Brain microvascular endothelial cell (primary cell): ENCODE measurements at places on chromosomes 1 and 21.

GRCh38 chr1:192053531-192053971, 104.7 kb upstream of the RGS18 start:
- DNase-seq = no peak

- DNase-seq = no peak
Measured at GRCh38 chr1:50110151-50110550, 1.4 kb downstream of the ELAVL4 start.

DNA sequence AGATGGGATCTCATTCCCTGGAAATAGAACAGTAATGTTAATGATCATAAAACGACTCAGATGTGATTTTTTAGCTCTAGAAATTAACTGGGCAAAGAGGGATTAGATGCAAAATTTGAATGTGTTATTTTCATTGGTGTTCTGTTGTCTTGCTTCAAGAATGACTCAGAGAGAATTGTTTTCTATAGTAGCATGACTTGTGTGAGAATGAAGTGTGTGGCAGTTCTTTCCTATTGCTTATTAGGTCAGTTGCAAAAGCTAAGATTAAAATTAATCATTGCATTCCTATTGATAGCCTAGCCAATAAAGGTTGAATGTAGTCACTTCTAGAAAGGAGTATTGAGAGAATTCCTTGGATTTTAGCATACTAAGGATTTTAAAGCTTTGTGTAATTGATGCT, 22.9 kb downstream of the SPEN start:
- DNase-seq = no peak

DNA sequence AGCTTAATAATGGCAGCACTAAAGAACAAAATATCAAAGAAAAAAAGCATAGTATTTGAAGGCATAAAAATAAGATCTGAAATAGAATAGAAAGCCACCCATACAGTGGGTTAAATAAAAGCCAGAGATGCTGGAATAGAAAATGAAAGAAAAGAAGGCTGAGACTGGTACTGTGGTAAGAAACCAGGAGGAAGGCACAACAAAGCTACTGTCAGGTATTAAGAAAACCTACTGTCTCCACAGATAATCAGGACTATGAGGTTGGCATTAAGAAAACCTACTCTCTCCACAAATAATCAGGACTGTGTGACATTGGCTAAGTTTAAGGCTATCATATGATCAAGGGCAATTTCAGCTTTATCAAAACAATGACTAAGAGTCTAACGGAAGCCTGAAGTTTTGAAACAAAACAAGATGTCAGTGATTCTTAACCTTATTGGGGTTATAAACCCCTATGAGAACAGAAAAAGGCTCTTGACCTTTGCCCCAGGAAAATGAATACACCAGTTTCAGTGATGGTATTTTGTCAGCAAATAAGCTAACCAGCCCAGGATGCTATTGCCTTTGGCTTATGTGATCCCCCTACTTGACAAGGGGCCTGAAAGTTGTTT, 24.4 kb downstream of the MCOLN2 start:
- no peak for DNase-seq

- peak; percentile 15 for DNase-seq
Measured at GRCh38 chr21:25862596-25862995, 127.8 kb downstream of the GABPA start.

DNA sequence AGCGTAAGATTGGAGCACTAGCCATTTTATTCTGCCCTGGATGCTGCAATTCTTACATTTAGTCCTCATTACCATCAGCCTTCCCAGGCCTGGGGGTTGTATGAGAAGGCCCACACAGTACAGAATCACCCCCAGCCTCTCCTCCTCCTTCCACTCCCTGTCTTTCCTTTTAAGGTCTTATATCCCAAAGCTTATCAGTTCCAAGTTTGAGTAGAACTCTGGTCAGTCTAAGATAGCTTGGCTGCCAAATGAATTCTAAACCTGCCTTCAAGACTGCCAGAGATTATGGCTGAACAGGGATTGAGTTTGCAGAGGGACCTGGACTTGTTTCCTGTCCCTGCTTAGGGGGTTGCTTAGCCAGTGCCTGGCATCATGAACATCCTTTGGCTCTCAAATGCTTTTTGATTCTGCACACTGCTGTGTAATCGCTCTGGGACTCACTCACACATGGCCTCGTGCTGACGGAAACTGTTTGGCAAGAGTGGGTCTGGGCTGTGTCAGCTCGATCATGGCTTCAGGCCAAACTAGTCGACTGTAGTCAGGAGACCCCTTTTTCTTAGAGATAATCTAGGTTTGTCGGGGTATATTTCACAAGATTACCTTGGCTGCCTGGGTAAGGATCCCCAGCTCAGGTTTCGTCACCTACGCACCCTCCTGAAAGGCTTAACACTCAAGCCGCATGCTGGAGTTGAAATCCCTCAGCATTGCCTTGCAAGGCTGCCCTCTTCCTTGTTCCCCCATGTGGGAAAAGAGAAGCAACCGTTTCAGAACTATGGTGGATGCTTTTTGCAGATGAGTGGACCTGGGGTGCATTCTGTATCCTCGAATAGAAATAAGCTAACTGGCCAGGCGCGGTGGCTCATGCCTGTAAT, 252.6 kb downstream of the NFIA start:
- no peak for DNase-seq

DNA sequence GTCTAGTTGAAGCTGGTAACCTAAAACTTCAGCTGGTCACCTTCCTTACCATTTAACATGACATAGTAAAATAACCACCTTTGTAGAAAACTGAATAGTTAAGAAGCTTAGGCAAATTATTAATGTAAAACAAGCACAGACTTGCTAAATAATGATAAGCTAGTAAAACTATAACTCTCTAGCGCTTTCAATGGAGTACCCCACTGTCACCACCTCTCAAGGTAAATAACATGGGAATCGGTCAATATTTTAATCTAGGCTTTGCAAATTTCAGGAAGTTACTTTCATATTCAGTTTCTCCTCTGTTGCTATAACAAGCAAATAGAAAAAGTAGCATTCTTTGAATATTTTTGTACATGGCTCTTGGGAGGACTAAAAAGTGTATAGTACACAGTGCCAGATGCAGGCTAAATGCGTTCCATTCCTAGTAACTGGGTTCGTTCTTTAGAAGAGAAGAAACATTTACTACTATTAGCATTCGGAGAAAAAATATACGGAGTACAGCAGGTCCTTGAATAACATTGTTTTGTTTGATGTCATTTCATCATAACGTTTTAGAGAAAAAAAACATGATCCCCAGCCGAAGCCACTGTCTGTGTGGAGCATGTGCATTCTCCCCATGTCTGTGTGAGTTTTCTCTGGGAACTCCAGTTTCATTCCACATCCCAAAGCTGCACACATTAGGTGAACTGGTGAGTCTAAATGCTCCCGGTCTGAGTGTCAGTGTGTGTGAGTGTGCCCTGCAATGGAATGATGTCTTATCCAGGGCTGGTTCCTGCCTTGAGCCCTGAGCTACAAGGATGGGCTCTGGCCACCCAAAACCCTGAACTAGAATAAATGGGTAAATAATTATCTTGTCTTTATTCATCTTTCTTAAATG, 52.5 kb downstream of the EPRS1 start:
- no peak for DNase-seq

- DNase-seq = no peak
Measured at GRCh38 chr1:156858959-156859522, at the start of gene INSRR. TSS of gene INSRR (minus strand) at chr1:156859117. CDS start at chr1:156858621, 496 bp downstream.

- DNase-seq = no peak
Measured at GRCh38 chr1:65092691-65093090, 55.3 kb upstream of the AK4 start.

- DNase-seq = no peak
Measured at GRCh38 chr1:201381130-201381529, 3.6 kb upstream of the TNNT2 start.

- DNase-seq = no peak
Measured at GRCh38 chr21:28513428-28513827, 479.2 kb downstream of the LTN1 start.

- DNase-seq = no peak
Measured at GRCh38 chr1:187527346-187527745, 698.6 kb downstream of the PLA2G4A start.

- DNase-seq = no peak
Measured at GRCh38 chr1:42956739-42957138, 1.9 kb downstream of the SLC2A1 start.

- DNase-seq = no peak
Measured at GRCh38 chr1:110763149-110763548, 88.4 kb upstream of the KCNA3 start.

DNA sequence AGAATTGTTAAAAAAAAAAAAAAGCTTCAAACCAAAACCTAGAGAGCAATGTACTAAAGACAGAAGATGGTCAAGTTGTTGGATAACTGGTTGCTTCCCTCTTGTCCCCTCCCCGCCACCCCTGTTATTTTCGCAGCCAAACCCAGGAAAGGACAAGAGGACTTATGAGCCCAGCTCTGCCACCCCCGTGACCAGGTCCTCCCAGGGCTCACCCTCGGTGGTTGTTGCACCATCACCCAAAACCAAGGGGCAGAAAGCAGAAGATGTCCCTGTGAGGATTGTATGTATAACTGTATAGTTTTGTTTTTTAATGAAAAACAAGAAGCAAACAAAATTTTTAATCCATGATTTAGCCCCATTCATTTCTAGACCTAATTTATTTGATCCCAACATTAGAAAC, 69.4 kb downstream of the VPS26C start:
- no peak for DNase-seq

DNA sequence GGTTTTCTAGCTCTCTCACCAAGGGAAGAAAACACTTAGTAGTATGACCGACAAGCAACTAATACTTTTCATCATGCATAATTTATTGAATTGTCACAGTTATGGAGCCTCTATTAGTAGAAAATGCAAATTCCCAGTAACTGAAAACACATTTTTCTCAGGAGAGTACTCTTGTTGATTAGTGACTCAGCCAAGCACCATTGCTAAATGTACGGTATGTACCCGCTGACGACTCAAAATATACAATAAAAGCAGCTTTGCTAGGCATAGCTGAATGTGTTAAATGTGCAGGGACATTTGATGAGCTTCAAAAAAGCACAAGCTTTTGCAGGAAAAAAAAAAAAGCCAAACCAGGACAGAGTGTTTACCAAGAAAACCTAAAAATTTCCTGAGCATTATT, 63.9 kb downstream of the WDR64 start:
- no peak for DNase-seq

GRCh38 chr1:234199476-234200127, 173.7 kb upstream of the COA6 start:
- no peak for DNase-seq

DNA sequence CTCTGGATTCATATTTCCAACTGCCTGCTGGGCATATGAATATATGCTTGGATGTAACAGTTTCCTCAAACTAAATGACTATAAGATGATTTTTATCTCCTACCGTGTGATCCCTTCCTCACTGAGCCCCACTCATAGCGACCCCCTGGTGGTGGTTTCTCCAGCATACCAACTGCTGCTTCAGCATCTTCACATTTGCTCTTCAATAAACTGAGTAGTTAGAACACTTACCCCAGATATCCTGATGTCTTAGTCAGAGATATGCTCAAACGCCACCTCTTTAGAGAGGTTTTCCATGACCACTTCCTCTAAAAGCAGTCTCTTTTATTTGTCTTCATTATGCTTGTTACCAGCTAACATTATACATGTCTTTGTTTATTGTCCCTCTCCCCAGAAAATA, 10.2 kb upstream of the HNRNPR start:
- DNase-seq = no peak

DNA sequence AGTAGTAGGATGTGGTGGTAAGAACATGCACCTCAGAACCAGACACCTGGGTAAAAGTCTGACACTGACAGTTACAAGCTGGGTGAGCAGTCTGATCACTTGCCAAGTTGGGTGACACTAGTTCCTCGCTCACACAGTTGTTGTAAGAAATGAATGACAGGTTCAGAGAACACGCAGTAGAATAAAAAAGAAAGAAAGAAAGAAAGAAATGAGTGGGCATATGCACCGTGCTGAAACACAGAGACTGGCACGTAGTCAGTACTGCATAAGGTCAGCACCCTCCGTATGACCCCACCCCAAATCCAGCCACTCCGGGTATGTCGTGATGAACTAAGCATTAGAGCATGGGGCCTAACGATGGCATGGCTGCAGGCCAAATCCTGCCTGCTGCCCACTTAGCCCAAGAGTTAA, 90.6 kb downstream of the GLUL start:
- no peak for DNase-seq

DNA sequence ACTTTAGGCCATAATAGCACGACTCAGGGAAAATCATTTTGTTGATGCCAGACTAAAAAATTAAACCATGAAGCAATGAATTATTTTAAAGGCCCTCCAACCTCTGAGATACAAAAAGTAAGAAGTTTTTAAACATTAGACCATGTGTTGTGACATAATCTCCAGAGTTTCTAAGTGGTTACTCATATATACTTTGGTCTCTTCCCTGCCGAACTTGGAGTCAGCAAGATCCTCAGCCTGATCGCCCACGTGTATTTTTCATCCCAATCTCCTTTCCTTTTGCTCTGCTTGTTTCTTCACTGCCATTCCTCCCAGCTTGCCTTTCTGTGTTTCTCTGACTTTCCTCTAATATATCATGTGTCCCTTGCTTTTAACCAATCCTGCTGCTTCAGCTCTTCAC, 3.8 kb downstream of the ARV1 start:
- DNase-seq = peak; percentile 20

GRCh38 chr1:248714248-248714647, 11.7 kb upstream of the OR14I1 start:
- no peak for DNase-seq

DNA sequence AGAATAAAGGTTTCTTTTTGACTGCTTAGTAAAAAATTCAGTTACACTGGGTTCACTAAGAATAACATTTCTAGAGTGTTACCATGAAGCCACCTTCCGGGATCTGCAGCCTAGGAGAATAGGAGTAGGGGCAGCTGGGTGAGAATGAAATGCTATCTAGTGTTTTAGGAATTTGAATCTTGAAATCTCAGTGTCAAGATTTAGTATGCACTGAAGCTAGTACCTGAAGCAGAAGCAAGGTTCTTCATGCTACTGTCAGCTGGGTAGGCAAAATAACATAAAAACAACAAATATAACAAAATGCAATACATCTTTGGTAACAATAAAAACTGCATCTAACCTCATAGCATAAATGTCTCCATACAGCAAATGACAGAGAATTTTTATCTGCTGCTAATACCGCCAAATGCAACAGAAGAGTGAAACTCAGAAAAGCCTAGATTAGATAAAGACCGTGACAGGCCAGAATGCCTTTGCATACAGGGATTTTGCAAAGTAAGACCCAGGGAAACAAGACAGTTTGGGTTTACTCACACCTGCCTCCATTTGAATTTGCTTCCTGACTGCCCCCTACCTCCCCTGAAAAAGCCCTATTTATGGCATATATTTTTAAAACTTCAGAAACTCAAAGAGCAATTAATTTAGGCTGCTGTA, 58.2 kb downstream of the GADD45A start:
- no peak for DNase-seq

GRCh38 chr21:25562660-25563059, 44.6 kb downstream of the MRPL39 start:
- DNase-seq = no peak

GRCh38 chr1:245874942-245875580, 632.0 kb downstream of the SMYD3 start:
- DNase-seq = peak; percentile 100

- no peak for DNase-seq
Measured at GRCh38 chr1:93784538-93784937, 94.5 kb downstream of the DNTTIP2 start.

DNA sequence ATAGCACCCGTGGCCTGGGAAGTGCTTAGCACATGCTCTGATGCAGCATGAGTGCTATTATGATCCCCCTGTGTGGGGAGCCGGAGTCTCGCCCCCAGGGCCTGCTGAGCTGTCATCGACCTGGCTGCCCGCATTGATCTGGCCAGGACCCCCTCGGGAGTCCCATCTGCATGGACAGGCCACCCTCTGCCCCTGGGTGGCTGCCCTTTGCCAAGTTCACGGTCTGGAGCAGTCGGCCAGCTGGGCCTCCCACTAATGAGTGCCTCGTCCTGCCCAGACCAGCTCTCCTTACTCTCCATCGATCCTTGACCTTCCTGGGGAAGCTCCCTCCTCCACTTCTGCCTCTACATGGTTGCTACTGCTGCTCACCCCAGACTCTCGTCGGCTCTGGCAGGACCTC, 121.8 kb upstream of the RUNX3 start:
- DNase-seq = no peak
